Cerebellar nuclear complex (tissue), 1 donor: ENCODE measurements at places on chromosomes 16 and 17.

DNA sequence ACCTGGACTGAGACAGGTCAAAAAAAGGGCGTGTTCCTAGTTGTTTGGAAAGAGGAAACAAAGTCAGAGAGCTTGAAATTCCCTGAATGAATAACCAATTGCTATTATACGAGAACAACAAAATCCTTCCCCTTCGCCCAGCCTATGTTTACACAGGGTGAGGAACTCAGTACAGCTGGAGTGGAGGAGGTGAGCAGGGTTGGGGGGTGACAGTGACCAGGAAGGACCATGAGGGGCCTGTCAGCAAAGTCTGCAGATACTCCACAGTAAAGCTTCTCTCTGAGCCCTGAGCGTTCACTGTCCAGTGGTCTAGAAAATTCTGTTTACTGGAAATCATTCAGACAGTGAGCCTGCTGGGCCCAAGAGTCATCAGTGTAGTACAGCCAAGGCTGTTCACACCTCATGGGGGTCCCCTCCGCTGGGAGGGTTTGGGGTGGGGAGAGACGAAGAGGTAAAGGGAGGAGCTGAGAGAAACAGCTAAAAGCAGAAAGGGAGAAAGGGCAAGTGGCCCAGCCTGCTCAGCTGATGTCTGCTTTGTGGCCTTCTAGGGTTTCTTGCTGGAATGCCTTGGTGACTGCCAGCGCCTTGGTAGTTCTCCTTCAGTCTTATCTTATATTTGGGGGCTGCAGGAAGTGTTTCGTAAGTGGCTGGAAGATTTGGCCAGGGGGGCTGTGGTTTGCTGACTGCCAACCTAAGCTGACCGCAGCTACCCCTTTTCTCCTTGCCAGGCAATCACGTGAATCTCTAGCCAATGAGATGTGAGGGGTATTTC lies 5.7 kb downstream of the DUSP3 start:
- DNase-seq, result no peak

GRCh38 chr16:14486520-14487303 lies 143.3 kb downstream of the PARN start:
- peak; percentile 22 for DNase-seq

GRCh38 chr16:77899416-77899815 lies 111.1 kb downstream of the VAT1L start:
- DNase-seq, result no peak

DNA sequence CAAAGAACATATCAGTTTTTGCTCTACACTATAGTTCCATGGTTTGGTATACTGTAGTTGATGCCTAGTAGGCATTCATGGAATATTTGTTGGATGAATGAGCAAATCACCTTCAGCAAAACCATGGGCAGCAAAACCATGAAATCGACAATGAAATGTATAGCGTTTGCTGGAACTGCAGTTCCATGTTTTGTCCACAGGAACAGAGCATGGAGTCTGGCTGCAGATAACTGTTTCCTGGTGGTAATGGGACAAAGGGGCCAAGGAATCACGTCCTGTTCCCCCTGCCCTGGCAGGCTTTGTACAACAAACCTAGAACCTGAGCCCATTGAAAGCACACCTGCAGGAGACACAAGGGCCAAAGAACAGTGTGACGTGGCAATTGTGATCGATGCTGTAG lies 101.1 kb downstream of the USP31 start:
- no peak for DNase-seq

- no peak for DNase-seq
Measured at GRCh38 chr16:25157271-25157875, 45.8 kb downstream of the LCMT1 start.

DNA sequence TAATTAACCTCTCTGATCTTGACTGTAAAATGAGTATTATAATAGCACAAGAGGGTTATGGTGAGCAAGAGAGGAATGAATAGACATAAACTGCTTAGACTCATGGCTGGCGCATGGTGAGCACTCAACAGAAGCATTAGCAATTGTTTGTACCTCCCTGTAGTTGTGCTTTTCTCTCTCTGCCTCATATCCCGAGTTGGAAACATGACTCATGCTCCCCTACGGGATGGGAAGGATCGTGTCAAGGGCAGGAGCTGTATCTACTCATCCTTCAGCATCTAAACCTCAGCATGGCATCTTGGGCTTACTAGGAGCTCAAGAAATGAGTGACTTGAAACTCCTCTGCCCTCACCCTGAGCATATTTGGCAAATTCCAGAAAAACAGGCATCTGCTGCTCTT lies 299.6 kb downstream of the MAP2K4 start:
- no peak for DNase-seq

GRCh38 chr16:54817432-54817831 lies 113.2 kb upstream of the IRX5 start:
- no peak for DNase-seq

GRCh38 chr16:85688586-85689284 lies at the start of gene GINS2:
TSS of gene GINS2 (minus strand) at chr16:85688954. CDS start at chr16:85688898, 56 bp downstream.
- peak; percentile 5 for DNase-seq

- DNase-seq, result no peak
Measured at GRCh38 chr17:73735245-73735644, 91.0 kb upstream of the SDK2 start.

DNA sequence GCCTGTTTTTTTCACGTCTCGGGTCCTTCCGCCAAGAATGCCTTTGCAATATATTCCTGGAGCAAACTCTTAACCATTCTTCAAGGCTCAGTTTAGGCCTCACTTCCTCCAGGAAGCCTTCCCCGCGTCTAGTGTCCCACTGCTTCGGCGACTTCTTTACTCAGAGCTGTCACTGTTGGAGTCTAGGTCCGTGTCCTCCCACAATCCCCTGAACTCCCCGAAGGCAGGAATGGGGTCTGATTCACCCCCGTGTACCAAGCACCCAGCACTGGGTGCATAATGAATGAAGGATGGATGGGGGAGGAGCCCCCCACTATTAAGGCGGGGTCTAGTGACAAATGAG lies 508 bp downstream of the MATCAP1 start:
- no peak for DNase-seq

DNA sequence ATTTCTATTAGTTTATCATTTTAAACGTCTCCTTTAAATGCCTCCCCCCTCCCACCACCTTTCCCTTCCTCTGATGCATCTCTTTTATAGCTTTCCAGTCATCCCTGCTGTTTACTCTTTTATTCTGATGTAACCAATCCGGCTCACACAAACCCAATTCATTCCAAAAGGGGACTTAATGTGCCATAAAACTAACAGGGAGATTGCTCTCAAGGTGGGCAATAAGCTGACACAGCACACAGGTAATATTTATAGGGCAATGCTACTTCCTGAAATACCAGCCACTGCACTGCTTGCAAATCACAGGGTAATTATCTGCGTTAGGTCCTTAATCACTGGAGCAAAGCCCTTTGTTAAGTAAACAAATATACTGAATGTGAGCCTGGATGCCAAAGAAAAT lies 23.3 kb upstream of the CA10 start:
- no peak for DNase-seq

DNA sequence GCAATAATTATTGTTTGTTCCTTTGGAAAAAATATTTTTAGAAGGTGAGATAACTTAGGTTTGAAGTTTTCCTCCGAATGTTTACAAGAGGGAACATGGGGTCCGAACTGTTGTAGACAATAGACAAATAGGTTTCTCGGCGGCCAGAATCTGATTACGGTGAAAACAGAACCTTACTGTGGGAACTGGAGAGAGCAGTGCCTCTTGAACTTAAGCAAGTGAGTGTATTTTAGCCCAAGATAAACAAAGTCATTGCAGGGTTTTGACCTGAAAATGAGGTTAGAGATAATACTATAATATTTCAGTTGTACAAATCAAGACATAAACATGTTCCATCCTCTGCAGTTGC lies 134.7 kb downstream of the ABCA8 start:
- no peak for DNase-seq

GRCh38 chr16:47416869-47417268 lies 44.0 kb downstream of the ITFG1 start:
- no peak for DNase-seq

- no peak for DNase-seq
Measured at GRCh38 chr16:77584205-77584859, 138.0 kb upstream of the NUDT7 start.

- no peak for DNase-seq
Measured at GRCh38 chr16:89409161-89409711, 81.1 kb downstream of the ANKRD11 start.

- DNase-seq, result no peak
Measured at GRCh38 chr16:88550246-88550661, 19.9 kb upstream of the ZC3H18 start.

DNA sequence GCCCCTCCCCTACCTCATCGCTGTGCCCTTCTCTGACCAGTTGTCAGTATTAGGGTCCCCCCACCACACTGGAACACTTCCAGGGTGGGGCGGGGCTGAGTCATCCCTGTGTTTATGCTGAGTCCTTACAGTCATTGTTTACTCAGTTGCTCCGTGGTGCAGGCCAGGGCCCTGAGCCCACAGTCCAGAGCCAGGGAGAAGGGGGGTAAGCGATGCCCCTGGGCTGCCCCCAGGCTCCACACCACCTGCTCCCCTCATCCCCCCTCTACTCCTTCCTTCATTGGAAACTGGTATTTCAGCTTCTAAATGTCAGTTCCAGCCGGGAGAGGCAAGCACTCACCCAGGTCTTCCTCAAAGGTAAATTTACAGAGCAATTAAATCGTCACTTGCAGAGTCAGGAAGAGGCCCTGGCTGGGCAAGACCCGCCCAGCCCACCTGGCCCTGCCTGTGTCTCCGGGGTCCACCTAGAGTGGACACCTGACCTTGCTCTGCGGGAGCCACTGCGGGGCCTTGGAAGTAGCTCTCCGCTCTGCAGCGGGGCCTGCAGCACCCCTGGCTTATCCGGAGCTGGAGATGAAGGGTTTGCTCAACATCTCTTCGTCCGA lies 4.8 kb downstream of the ATP2A3 start:
- no peak for DNase-seq

DNA sequence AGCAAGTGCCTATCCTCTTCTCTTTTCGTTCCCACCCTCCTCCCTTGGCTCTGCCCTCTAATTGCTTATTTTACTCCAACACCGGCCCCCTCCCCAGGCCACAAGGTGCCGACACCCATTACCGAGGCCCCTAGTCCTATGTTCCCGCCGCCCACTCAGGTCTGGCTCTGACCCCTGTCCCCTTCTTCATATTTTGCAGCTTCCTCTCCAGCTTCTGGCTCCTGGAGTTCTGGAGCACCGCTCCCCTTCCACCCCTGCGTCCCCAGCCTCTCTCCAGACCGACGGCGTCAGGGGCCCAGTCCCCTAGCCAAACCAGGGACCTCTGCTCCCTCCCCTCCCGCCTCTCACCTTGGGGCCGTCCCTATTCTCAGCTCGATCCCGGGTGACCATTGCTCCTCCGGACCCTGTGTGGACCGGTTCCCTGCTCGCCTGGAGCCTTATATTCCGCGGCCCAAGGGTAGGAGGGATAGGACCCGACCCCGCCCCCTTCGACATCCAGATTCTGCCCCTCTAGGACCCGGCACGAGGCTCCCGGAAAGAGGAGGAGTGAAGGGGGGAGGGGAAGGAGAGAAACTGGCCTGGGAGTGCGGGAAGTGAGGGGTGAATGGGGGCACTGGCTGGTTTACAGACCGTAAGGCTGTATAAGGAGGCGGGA lies at the start of gene HES7:
HES7 (minus strand) TSS at position 412 of the 655 bp plus-strand sequence; CDS start at position 390, 22 bp downstream.
- no peak for DNase-seq

DNA sequence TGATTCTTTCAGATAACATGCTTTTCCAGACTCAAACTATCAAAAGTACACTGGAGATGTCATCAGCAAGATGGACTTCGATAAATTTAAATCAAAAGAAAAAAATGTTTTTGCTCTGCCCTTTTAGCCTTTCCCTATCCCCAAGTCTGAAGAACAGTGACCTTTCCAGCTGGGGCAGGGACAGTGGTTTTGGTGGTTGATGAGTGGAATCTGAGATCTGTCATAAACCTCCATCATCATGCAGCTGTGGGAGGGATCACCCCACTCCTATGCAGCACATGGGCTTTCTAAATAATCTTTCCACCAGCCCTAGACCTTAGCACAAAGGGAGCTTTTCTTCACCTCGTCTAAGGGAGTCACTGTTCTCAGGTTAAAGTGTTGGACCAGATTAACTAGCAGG lies 869.5 kb upstream of the SOX9 start:
- no peak for DNase-seq

DNA sequence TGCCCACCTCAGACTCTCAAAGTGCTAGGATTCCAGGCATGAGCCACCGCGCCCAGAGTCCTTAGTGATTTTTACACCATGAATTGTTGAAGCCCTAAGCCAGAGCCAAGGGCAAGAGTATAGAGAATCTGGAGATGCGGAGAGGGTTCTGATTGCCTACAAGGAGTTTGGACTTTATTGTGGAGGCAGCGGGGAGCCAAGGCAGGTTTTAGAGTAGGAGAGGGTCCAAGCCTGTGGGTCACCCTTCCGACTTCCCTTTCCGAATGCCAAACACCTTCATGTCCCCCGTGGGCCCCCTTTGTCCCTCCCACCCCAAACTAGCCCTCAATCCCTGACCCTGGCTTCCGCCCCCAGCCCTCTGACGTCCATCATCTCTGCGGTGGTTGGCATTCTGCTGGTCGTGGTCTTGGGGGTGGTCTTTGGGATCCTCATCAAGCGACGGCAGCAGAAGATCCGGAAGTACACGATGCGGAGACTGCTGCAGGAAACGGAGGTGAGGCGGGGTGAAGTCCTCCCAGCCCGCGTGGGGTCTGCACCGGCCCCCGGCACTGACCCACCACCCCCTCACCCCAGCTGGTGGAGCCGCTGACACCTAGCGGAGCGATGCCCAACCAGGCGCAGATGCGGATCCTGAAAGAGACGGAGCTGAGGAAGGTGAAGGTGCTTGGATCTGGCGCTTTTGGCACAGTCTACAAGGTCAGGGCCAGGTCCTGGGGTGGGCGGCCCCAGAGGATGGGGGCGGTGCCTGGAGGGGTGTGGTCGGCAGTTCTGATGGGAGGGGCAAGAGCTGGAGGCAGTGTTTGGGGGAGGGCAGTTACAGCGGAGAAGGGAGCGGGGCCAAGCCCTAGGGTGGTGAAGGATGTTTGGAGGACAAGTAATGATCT lies 7.1 kb downstream of the MIEN1 start:
- no peak for DNase-seq
